ENCODE measurements at places on chromosomes 3 and 15.

DNA sequence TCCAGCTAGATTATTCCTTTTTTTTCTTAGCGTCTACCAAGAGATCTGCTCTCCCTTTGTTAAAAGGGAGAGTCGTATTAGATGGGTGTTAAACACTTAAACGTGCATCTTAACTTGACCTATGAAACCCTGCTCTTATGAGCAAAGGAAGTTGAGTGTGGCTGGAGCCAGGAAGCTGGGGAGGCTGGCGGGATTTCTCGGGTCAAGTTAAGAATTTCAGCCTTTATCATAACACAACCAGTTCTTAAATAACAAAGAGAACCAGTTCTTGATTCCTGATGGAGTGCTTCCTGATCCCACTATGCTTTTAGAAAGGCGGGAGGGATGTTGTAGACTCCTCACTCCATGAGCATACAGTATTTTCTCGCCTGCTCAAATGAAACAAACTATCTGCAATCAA lies 215.1 kb downstream of the ITPR1 start:
- no peak for DNase-seq

DNA sequence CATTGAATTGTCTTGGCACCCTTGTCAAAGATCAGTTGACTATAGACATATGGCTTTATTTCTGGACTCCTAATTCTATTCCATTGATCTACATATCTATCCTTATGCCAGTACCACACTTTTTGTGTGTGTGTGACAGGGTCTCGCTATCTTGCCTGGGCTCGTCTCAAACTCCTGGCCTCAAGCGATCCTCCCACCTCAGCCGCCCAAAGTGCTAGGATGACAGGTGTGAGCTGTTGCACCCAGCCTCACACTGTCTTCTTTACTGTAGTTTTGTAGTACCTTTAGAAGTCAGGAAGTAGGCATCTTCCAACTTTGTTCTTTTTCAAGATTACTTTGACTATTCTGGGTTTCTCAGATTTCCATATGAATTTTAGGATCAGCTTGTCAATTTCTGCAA lies 24.3 kb downstream of the CDAN1 start:
- DNase-seq = no peak

GRCh38 chr3:181313335-181313734 lies 323.8 kb upstream of the DNAJC19 start:
- DNase-seq = no peak

GRCh38 chr3:76694063-76694462 lies 345.8 kb upstream of the ROBO2 start:
- DNase-seq = no peak

GRCh38 chr15:43977072-43977884 lies 150.5 kb downstream of the WDR76 start:
- DNase-seq = no peak

GRCh38 chr3:128072454-128073184 lies 20.4 kb downstream of the SEC61A1 start:
- no peak for DNase-seq

- no peak for DNase-seq
Observed at GRCh38 chr3:40216471-40216870, 93.0 kb upstream of the EIF1B start.

- DNase-seq = no peak
Observed at GRCh38 chr3:196677931-196678330, 34.1 kb downstream of the CEP19 start.

DNA sequence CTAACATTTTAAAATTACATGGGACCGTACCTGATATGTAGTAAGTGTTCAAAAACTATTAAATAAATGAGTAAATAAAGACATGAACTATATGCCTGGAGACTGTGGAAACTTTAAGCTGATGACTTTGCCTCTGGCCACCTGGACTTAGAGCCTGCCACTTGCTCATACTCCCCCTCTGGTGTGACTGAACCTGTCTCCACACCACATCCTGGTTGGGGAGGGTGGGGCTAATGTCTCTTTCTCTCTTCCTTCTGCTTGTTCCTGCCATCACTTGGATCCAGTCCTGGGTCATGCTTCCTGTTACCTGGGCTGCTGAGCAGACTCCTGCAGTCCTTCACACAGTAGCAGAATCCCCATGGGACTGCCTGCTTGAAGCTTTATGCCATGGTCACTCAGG lies 8.2 kb upstream of the TMEM158 start:
- no peak for DNase-seq

GRCh38 chr3:13015286-13016082 lies 57.7 kb downstream of the IQSEC1 start:
- DNase-seq = no peak

DNA sequence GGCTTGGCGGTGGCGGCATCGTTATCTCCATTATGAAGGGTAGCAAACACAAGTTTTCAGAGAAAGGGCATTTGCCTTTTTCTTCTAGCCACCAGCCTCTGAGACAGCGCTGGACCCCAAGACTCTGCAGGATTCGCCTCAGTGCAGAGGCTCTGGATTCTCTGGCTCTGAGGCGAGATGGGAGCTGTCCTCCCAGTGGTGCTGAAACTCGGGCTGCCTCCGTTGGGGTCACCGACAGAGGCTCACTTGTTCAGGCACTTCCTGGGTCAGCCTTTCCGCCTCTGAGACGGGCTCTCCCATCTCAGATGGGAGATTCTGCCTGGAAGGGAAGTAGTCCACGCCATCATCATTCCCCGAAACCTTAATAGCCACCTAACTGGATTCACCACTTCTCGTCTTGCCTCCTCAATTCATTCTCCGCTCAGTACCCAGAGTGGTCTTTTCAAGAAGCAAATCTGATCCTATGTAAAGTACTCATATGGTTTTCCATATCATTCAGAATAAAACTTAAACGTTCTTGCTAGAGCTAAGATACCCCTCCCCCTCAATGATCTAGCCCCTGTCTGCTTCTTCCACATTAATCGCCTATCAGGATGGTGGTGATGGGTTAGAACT lies 76.9 kb downstream of the RHCG start:
- DNase-seq = peak; percentile 60

DNA sequence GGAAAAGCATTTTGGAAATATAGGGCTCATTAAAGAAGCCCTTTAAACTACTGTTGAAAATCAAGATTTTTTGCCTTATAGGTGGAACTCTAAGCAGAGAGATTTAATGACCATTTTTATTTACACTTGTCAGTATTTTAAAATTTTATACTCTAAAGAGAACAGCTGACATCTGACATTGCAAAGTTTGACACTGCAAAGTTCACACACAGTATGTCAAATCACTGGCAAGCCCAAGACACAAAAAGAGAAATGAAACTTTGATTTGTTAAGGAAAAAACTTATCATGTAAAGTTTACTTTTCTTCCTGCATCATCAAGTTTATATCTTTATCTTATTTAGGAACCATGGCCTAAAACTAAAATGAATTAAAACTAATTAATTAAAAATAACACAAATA lies 40.2 kb downstream of the DPH6 start:
- DNase-seq = no peak

GRCh38 chr3:89957451-89957850 lies 850.0 kb downstream of the EPHA3 start:
- DNase-seq = no peak

- no peak for DNase-seq
Observed at GRCh38 chr3:164687211-164687610, 391.1 kb downstream of the SI start.

GRCh38 chr15:58536414-58536813 lies 104.6 kb downstream of the LIPC start:
- no peak for DNase-seq

- DNase-seq = no peak
Observed at GRCh38 chr3:18208091-18208490, 217.0 kb downstream of the SATB1 start.

- DNase-seq = no peak
Observed at GRCh38 chr3:18716821-18717220, 291.7 kb upstream of the SATB1 start.

DNA sequence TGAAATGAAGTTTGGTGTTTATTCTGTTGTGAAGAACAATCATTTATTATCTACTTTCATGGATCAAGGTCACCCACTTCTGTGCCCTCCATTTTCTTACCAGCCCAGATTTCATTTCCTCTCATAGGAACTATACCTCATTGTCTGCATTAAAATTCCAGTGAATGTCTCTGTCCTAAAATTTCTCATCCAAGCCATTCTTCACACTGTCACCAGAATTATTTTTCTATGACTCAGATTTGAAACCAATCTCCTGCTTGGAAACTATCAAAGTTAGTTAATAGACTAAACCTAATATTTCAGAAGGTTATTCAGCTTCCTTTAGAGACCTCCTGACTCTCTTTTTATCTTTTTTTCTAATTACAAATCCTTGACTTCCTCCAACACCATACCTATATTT lies 364.1 kb upstream of the CBLB start:
- DNase-seq = no peak

DNA sequence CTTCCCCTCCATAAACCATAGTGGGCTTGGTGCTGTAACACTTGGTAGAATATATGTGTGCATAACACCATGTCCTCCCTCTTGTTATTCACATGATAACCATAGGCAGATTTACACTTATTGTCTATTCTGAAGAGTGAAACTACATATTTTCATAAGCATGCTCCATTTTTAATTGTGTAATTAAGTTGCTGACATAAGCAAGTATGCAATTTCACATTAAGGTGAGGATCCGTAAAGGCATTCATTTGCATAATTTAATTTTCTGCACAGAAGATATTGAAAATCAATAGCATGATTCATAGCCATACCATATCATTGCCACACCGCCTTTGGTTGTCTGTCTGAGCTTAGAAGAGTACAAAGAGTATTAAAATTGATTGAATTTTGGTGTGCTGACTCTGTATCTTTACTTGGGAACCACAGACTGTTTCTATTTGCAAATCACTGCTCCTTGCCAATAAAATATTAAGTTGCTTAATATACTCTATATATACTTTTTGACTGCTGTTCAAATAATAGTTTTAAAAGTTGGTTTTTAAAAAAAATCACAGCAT lies 182.4 kb downstream of the PTPRG start:
- DNase-seq = no peak

- DNase-seq = no peak
Observed at GRCh38 chr15:35549567-35549966, 3.6 kb upstream of the DPH6 start.

DNA sequence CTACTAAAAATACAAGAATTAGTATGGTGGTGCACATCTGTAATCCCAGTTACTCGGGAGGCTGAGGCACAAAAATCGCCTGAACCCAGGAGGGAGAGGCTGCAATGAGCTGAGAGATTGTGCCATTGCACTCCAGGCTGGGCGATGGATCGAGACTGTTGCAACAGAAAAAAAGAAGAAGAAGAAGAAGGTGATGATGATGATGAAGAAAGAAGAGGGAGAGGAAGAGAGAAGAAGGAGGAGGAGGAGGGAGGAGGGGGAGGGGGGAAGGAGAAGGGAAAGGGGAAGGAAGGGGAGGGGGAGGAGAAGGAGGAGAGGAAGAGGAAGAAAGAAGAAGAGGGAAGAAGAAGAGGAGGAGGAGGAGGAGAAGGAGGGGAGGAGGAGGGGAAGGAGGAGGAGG lies 33.2 kb upstream of the ZNF710 start:
- DNase-seq = no peak

GRCh38 chr3:107367353-107367752 lies 9.9 kb upstream of the CCDC54 start:
- no peak for DNase-seq

GRCh38 chr3:27596334-27596841 lies 112.2 kb upstream of the SLC4A7 start:
- DNase-seq = no peak

- DNase-seq = peak; percentile 50
Observed at GRCh38 chr3:8529181-8529637, 27.6 kb downstream of the LMCD1 start.

DNA sequence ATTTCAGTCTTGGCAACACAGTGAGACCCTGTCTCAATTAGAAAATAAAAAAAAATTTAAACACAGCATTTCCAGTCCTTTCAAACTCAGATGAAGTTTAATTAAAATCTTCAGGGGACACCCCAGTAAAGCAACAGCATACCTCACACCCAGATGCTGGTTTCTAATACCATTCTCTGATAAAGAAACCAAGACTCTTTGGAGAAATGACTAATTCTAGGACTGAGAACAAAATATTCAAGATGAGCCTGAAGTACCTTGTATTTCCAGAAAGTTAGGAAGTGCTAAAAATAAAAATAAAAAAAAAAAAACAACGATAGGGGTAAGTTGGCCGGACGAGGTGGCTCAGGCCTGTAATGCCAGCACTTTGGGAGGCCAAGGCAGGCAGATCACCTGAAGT lies 14.0 kb upstream of the MAP4 start:
- DNase-seq = no peak

DNA sequence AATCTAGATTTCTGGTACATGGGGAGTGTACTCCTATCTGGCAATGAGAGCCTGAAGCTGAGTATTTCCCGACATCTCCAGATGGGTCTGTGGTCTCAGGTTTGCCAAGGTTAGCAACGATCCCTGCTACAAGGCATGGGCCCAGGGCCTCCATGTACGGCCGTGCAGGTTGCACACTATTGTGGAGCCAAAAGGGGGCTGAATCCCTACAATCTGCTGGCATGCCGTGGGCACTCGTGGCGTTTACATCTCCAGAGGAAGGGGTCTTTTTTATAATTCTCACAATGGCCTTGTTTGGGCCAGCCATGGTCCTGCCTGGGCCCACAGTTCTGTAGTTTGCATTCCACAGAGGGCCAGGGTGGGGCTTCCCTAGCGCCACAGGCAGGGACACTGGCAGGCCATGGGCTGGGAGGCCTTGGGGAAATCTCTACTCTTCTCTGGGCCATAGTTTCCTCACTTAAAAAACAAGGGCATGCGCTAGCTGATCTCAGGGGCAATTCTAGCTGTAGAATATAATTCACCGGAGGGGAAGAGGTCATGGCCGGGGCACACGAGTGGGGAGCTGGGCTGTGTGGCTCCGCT lies 68.9 kb upstream of the TLE3 start:
- no peak for DNase-seq

DNA sequence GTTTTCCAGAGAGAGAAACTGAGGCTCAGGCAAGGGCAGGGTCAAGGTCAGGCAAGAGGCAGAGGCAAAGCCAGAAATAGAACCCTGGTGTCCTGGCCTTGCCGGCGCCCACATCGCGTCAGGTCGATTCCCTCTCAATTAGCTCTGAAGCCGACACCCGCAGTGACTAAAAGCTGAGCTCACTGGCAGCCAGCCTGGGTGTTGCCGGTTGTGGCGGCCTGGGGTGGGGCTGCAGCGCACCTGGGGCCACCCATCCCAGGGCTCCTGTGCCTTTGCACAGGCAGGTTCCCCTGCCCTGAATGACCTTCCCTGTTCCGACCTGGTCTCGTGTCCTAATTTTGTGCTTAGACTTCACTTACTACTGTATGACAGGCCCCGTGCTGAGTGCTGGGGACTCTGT lies 6.2 kb downstream of the SEMA3F start:
- DNase-seq = peak; percentile 49

DNA sequence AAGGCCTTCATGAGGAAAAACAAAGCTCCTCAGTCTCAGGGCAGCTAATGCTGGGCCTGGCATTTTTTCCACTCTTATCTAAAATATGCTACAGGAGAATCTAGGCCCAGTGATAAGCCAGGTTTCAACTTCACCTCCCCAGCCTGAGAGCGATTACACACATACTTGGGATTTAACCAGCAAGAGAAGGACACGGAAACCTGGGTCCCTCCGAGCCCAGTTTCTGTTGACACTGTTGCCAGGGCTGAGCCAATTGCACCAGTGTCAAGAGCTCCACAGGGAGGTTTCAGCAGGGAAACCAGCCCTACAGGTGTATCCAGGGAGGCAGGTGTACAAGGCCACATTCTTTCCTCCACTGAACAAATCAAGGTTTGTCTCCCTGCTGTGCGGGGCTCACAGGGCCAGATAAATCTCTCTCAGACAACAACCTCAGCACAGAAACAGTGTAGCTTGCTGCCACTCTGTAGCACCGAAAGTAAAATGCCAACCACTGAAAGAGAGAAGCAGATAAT lies 85.4 kb downstream of the MAGI1 start:
- peak; percentile 93 for DNase-seq

GRCh38 chr3:63726656-63727055 lies 74.2 kb downstream of the SNTN start:
- DNase-seq = no peak

All from mucosa of gallbladder (tissue), 1 donor.